Glomerular endothelial cell (primary cell): ENCODE measurements at places on chromosomes 1 and 21.

- DNase-seq: no peak
These were observed 100.0 kb upstream of the SLC44A3 start for GRCh38 chr1:94719926-94720793.

DNA sequence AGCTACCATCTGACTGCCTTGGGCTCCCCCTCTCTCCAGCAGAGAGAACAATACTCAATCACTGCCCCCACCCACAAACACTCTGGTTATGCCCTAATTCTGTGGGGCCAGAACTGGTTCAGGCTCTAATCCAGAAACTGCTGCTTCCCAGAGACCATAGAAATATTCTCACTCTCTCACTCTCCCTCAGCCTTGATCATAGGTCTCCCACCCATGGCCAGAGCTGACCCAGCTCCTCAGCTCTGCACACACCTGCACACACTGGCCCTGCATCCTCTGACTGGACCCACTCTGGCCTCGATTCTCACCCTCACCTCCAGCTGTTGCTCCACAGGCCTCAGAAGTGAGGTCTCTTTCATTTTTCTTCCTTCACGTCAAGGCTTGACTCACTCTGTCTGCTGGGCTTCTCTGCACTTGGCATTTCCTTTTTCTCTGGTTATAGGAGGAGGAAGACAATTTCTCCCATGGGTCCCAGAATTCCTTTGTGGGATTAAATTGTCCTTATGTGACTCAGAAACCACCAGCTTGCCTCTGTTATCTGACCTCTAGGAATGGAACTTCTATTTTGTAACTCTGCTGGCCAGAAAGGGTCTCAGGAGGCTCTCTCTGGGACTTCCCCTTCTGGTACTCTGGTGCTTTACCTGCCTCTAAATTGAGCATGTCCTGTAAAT, 15.6 kb upstream of the ZMYM6 start:
- peak; percentile 41 for DNase-seq

DNA sequence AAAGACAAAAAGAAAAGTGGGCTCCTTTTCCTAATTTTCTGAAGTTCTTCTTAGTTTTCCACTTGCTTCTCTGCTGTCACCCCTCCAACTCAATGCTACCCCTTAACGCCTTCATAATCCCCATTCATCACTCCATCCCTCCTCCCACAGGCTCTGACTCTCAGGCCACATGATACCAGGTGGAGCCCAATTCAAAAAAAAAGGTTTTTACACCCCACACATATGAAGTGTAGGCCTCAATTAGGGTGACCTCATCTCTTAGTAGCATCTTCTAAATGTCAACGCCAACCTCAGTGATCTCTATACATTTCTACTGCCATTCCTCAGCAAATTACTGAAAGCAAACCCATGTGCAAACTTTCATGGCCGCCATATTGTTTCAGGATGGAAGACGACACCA, 6.4 kb downstream of the SSBP3 start:
- DNase-seq: no peak

DNA sequence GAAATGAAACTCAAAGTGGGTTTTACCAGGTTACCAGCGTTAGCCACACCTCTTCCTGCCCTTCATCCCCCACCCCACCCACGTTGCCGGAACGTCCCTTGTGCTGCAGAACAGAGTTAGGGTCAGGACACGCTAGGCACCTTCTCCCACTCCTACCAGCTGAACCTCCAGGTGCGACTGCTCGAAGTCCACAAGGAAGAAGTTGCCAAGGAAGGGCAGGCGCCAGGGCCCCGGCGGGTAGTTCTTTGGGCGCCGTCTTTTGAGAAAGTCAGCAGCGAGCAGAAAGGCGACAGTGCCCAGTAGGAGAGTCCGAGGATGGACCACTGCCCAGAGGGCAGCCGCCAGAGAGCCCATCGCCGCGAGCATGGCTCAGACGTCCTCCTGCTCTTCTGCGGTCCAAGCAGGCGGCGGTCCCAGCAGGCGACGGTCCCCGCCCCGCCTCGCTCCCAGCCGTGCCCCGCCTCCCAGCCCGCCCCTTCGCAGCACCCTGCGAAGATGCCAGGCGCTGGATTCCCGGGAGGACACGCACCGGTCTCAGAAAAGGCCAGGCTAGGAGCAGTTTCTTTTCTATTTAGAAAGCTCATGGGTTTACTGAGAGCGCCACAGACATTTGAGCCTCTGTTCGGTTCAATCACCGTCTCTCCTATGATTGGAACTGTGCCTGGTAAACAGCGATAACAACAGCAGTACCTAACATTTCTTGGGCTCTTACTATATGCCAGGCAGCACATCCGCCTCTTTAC, at the start of gene CYP2J2:
CYP2J2 (minus strand) TSS at position 393 of the 743 bp plus-strand sequence; CDS start at position 366, 27 bp downstream.
- DNase-seq: no peak

DNA sequence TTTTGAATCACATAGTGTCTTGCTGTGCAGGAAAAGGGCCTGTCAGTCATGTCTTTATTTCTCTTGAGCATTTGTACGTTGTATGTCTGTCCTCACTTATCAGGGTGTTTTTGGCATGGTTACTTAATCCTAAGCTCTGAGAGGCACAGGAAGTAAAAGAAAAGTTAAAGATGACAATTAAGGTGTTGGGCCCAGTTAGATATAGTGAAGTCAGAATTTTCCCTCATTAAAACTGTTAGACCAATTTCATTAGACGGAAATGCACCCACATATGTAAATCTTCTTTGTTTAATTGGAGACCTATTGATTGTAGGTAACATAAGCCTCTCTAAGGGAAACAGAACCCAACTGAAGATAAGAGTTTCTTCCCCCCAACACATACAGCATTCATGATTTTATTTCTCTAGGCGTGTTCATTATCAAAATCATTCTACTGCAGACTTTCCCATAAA, 21.9 kb downstream of the NFIA start:
- no peak for DNase-seq

GRCh38 chr21:25903607-25904006, 168.8 kb downstream of the GABPA start:
- DNase-seq: no peak
